Esophagus squamous epithelium (tissue), 5 donors: ENCODE measurements at places on chromosomes 3 and 15.

- DNase-seq, result no peak
Observed at GRCh38 chr15:46956881-46957280, 760.4 kb upstream of the SEMA6D start.

GRCh38 chr3:39205919-39206516 is 13.6 kb upstream of the XIRP1 start:
- no peak for DNase-seq

DNA sequence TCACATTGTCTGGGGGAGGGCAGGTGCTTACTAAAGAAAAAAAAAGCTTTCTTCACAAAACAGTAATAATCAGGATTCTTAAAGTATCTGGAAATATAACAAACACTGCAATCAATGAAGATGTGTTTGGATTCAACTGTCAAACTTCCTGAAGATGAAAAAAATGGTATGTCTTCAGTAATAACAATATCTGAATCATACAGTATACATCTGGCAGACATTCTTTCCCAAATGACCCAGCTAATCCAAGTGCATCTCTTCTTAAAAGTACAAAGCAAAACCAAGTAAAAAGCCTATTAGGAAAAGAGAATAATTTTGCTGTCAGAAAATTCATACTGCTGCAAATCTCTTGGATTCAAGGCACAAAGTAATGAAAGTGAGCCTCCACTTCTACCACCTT is 145.0 kb upstream of the MCTP2 start:
- no peak for DNase-seq

GRCh38 chr15:65561934-65562333 is 31.7 kb downstream of the HACD3 start:
- DNase-seq, result no peak

GRCh38 chr3:55167586-55168317 is 239.9 kb upstream of the LRTM1 start:
- DNase-seq, result no peak

GRCh38 chr3:42501321-42501680 is 1.1 kb upstream of the VIPR1 start:
- no peak for DNase-seq

DNA sequence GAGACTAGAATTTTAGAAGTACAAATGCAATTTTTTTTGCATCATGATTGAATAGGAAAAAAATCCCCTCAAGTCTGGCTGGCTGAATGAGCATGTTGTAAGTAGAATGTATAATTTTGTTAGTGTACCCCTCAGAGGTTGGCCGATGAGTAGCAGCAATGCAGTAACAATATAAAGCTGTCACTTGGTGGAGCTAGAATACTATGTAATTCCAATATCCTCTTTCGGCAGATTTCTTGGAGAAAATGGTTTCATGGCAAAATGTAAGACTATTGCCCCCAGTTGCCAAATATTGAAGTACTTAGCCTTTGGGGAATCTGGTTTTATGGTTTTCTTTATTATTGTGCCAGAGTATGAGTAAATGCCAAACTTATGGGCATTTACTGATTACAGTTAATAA is 39.8 kb upstream of the SGO1 start:
- DNase-seq, result no peak

GRCh38 chr3:195240939-195241338 is 30.0 kb downstream of the XXYLT1 start:
- no peak for DNase-seq

- no peak for DNase-seq
Observed at GRCh38 chr3:169984292-169984691, 17.7 kb downstream of the SEC62 start.

- DNase-seq, result no peak
Observed at GRCh38 chr3:110383356-110383755, 688.3 kb upstream of the NECTIN3 start.

DNA sequence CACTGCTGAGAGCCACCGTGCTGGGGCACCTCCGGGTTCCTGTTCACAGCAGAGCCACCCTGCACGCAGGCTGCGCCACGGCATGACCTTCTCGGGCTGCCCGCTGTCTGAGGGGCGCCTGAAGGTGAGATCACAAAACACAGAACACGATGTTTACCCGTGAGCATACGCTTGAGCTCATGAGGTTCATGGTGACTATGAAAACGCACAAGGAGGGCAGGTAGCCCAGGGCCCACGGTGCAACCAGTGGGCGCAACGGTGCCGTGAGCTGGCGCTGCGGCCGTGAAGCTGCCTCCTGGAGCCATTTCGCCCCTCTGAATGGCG is 36.1 kb downstream of the KLHL25 start:
- no peak for DNase-seq

GRCh38 chr3:15391007-15391406 is 36.3 kb downstream of the METTL6 start:
- DNase-seq, result no peak

DNA sequence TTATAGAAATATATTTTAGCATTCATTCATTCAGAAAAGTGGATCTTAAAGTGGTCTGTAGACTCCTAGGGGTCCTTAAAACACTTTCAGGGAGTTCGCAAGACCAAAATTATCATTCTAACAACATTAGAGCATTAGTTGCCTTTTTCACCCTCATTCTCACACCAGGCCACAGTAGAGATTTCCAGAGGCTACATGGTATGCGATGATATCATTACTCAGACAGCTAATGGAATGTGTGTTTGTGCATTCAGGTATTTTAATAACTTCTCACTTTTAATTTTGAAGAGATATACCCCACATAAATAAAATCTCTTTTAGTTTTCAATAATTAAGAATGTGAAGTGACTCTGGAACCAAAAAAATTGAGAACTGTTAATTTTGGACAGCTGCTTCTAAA is 206.9 kb downstream of the NSUN3 start:
- no peak for DNase-seq

- DNase-seq, result no peak
Observed at GRCh38 chr15:71654042-71654719, 156.2 kb upstream of the NR2E3 start.

DNA sequence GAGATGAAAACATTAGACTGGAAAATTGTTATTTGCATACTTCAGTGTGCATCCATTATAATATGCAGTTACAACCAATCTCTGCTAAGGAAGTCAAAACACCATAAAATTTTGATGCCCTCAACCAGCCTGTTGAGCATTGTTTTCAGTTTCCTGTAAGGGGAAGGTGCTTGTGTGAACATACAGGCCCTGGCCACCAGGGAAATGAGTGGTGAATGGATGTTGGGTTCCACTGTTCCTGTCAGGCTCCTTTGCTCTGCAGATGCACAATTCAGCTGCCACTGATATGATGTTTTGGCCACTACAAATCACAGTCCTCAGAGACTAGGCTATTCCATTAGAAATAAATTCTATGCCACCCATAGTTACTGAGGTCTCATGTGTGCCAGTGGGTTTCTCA is 184.6 kb downstream of the SYNPR start:
- no peak for DNase-seq

DNA sequence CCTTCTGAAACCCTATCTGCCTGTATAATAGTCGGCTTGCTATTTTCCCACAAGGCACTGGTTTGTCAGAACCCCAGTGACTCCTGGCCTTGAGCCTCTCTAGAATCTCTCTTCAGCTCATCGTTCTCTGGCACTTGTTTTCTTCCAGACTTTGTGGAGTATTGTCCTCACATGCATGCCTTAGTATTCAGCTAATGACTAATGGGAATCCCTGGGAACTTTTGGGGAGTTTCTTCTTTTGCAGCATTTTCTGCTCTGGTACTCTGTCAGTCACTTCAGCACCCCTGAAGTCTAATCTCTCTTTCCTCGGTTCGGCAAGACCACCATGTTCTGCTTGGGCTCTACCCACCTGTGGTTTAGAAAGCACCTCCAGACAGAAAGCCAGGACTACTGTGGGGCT is 35.8 kb upstream of the THRB start:
- no peak for DNase-seq
